ENCODE measurements at places on chromosomes 2 and 18.

DNA sequence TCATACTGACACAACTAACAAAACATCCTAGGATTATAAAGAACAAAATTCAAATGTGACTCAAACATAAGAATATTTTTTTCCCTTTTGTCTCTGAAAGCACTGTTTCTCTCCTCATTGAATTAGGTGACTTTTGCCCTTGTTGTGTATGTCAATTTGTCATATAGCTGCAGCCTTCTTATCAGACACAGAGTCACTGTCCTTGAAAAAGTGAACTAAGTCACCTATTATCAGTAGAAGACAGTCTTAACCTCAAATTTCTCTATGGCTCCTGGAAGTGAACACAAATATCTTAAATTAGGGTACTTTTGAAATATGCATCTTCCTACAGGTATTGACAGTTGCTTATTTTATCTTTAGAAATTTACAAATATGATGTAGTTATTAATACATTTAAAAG, 360.6 kb downstream of the NBAS start:
- DNase-seq = no peak

DNA sequence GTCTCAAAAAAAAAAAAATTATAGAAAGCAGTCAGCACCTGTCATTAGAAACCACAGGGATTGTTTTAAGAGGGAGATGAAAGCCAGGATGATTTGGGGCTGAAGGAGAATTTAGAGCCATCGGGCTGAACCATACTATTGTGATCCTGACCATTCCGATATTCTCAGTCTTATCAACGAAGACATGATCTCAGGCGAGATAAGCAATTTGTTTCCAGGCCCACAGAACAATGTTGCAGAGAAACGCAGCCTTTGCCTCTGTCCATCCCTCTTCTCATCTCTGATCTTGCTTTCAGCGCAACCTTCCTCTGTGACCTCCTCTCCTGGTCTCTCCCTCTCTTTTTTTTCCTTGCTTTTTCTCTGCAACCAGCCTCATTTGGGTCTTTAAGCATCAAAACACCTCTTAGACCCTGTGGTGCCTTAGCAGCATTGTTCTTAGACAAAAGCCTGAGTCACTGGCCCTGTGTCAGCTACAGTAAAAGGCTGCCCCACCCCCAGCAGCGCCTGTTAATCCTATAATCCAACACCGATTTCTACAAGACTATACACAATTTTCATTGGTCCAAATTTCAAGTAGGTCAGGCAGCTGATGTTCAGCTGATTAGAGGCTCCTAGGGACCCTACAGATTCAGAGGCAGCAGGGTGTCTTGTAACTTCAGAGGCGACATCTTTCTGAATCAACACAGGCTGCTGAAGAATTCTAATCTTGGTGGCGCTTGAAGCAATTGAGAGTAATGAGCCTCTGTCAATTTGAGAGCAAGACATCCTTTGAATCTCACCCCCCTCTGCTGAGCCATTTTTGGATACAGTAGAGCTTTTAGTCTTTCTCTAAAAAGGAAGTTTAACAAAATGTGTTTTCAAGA, 206.0 kb downstream of the NCK2 start:
- no peak for DNase-seq

DNA sequence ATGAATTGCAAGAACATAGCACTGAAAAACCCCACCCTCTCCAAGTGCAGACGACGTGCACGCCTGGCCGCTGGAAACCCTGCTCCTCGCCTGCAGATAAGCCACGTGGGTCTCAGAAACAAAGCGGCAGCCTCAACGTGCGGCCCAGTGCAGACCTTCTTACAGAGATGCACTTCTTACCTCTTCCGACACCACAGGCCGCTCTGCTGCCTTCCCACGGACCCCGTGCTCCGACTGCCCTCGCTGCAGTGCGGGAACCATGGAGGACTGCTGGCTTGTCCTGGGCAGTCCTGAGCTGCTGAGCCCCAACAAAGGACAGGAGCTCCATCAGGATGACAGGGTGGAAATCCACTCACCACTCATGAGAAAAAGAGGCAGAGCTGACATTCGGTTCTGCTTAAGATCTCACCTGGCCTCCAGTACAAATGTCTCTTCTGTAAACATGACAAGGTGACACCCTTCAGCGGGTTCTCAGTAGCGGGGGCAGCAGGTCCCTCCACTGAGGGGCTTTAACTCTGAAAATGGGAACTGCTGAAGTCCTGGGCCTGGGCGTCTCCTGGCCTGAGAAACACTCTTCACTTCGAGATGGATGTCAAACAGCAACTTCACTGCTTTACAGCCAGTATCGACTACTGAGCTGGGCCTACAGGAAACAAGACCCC, 6.2 kb downstream of the COPS9 start:
- DNase-seq = no peak

GRCh38 chr18:74342416-74343043, 26.9 kb downstream of the C18orf63 start:
- no peak for DNase-seq

- DNase-seq = no peak
These were observed 246.7 kb downstream of the SMAD2 start for GRCh38 chr18:47683774-47684173.

- DNase-seq = no peak
These were observed 362.9 kb downstream of the ZEB2 start for GRCh38 chr2:144156736-144157640.

GRCh38 chr2:205865905-205866441, 183.7 kb downstream of the NRP2 start:
- DNase-seq = no peak

DNA sequence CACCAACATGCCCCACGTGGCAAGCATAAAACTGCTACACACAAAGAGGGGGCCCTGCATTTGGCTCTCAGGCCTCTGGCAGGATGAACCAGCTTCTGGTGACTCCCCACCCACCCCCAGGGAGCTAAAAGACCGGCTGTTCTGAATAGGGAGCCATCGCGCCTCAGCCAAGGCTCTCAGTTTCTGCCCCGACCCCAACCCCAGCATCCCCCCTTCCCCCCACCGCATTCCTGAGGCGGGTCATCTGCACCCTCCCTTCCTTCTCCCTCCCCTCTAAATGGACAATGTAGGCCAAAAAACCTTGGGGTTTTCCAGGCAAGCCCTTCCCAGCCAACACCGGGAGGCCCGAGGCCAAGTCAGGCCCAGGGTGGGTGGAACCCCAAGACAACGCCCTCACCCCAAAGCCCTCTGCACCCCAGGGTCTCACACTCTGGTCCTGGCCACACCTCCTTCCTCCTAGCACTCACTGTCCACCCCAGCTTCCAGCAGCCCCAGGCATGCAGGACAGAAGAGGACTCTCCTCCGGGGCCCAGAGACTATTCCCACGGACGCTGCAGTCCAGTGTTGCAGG, 5.7 kb downstream of the CYP26B1 start:
- no peak for DNase-seq

DNA sequence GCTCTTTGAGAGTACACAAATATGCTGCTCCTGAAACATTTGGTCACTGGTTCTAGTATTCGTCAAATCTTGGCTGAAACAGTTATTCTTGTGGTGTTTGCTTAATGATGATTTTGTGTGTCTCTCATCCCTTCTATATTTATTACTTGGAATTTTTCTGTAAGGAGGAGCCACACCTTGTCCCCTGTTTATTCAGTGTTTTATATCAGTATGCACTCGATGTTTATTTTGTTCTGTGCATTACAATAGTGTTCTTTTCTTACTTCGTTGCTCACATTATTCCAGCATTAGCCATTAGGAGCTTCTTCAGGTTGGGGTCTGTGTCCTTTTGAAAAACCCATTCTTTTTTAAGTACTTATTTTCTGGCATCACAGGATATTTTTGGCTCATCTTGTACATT, 5.1 kb upstream of the RAMP1 start:
- no peak for DNase-seq

GRCh38 chr2:112910219-112910618, 746 bp upstream of the IL37 start:
- DNase-seq = no peak

- no peak for DNase-seq
These were observed 151.7 kb downstream of the TRABD2A start for GRCh38 chr2:84729224-84729623.

- DNase-seq = no peak
These were observed 97.8 kb upstream of the NETO1 start for GRCh38 chr18:72965616-72966015.

DNA sequence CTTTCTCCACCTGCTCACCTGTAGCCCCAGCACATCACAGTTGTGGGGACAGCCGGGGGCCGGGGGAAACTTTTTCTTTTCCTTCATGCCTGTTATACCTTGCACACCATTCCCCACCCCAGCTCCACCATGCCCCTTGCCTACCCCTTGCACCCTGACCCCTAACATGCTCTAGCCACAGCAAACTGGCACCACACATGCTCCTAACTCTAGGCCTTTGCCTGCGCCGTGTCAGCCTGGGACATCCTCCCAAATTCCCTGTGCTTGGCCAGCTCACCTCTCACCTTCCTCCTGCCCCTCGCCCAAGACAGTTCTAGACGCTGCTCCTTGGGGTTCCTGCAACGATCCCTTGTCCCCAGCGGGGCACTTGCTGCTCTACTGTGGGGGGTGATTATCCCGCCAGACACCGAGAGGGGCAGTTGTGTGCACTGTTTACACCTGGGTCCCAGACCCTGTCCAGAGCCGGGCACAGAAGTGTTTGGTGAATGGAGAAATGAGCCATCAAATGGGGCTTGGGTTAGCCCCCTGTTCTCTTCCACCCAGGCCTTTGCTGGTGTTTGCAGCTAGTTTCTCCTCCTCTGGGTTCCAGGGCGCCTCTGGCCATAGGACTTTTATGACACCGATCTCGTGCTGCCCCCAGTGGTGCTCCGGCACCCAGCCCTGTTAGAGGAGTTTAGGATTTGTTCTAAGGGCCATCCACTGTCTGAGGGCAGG, 129.8 kb downstream of the CTIF start:
- no peak for DNase-seq

DNA sequence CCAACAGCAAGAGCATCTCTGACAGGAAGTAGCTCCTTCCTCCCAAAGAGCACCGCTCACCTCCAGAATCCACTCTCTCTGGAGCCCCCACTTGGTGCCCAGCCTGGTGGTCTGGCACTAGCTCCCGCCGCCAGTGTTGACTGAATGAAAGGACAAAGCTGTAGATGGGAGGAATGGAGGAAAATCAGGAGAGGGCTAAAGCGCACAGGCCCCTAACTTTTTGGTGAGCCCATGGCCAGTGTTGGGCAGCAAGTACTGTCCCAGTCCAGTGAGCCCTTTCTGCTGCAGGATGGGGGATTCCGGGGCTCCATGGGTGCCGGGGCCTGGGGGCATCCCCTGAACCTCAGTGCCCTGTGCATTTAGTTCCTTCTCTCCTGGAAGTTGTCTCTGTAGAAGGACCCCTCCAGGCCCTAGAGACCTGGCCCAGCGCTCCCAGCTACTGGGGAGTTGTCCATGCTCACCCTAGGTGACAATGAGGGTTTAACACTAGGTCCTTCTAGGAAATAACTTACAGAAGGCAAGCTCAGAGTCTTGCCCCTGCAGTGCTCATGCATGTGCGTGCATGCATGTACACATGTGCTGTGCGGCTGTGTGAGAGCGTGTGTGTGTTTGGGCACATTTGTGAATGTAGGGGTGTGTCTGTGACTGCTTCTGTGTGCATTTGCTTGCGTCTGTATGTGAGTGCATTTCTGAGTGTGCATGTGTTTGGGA, 33.6 kb downstream of the GLI2 start:
- no peak for DNase-seq

DNA sequence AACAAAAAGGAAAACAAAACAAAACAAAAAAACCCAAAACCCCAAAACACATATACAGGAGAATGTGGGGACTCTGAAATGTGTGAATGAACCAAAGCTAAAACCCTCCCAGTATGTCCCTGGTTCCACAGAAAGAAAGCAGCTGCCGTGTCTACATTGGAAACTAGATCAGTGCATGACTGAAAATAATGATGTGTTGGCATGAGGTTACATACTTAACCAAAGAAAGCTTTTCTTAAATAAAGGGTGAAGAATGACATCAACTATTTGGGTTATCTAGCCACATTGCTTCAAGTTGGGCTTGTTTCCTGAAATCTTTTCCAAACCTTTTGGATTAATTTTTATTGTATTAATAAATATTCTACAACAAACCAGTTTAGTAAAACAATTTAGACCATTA, 91.9 kb upstream of the FN1 start:
- DNase-seq = no peak

DNA sequence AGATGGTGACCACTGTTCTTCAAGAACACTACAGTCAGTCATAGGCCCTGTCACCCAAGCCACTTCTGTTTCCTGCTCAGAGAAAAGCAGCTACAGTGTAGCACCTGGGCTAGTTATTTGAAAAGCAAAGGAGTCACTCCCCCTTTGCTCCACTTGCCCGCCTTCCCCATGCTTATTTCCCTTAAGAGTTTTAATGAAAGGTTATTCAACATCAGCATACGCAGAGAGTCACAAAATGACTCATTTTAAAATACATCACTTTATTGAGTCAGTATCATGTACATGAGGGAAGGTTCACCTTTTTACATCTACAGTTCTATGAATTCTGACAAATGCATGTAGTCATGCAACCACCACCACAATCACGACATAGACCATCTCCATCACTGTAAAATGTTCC, 71.3 kb downstream of the TNFRSF11A start:
- no peak for DNase-seq

GRCh38 chr2:134819334-134819733, 19.1 kb upstream of the ACMSD start:
- DNase-seq = no peak

GRCh38 chr2:38835015-38835601, 40.6 kb downstream of the DHX57 start:
- DNase-seq = no peak

DNA sequence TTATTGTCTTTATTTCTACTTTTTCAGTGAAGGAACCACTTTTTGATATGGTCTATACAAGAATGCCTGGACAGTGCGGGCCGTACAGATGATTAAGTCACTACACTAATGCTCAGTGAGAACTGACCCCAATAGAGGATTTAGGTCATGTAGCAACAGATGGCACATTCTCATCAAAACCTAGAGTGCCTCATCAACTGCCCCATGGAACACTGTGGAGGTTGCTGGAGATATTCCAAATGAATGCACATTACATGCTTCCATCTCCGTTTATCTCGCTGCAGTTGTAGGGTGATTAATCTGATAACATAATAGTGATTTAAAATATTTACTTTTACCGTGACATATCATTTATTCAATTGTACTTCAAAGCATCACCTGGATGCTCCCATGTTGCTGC, 41.8 kb upstream of the COPS8 start:
- DNase-seq = no peak

DNA sequence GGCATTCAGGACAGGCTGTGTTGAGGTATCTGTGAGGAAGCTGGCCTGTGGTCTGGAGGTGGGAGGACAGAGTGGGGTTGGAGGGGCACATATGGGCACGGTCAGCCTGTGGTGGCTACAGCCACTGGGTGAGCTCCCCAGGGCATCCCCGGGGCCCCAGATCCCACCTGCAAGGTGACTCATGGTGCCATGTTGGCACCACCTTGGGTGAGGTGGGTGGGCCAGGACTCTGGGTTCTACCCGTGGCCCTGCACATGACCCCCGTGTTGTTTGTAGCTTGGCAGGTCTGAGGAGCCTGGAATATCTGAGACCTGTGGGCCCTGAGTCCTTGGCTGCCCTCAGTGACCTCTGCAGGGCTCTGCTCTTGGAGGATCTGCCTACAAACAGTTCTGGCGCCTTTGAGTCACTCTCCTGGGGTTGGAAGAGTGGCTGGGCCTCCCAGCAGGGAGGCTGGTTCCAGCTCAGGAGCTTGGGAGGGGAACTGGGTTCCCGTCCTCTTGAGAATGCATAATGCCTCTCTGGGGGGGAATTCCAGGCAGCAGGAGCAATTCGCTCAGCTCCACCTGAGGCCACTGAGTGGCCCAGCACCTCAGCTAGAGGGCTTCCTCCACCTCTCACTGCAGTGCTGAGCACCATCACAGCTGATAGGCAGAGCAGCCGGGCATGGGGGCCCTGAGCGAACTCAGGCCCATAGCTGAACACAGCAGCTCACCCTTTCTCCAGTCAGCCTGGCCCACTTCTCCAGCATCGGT, 105.1 kb downstream of the DYSF start:
- DNase-seq = no peak

- no peak for DNase-seq
These were observed 108.1 kb downstream of the AOX1 start for GRCh38 chr2:200693836-200694470.
